ENCODE measurements at places on chromosomes 12 and 14.

GRCh38 chr14:96285667-96286066 lies 29.7 kb downstream of the BDKRB1 start:
- no peak for DNase-seq

- peak; percentile 67 for DNase-seq
Observed at GRCh38 chr12:104462931-104463339, 6.2 kb downstream of the CHST11 start.

- no peak for DNase-seq
Observed at GRCh38 chr12:64187794-64188193, 34.3 kb downstream of the KICS2 start.

GRCh38 chr12:40226705-40227104 lies 1.9 kb downstream of the LRRK2 start:
- peak; percentile 6 for DNase-seq

DNA sequence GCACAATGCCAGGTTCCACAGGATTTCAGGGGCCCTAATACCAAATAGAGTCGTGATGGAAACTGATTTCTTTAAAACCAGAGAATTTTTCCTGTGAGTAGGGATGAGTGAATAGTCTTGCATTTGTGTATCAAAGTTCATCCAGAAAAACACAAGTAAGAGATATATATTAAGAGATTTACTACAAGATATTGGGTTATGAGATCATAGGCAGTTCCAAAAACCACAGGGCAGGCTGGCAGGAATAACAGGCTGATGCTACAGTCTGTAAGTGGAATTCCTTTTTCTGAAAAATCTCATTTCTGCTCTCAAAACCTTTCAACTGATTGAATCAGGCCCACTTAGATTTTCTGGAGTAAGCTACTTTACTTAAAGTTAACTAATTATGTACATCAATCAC lies 1756.2 kb upstream of the SEL1L start:
- DNase-seq, result no peak

DNA sequence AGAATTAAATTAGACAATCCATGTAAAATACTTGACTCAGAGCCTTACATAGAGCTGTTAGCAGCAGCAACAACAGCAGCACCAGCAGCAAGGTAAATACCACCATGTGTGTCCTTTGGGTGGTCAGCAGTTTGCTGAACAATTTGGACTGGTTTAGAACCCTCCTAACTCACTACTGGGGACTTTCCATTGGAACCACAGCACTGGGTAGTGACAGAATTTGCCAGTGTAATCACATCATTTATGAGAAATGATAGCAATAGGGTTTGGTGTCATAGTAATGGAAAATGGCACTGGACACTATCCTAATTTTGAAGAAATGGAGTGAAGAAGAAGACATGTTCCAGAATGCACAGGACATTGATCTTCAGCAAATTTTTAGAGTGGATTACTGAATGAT lies 392.8 kb downstream of the RAD51B start:
- no peak for DNase-seq

GRCh38 chr14:49508124-49508523 lies 78.1 kb downstream of the RPS29 start:
- DNase-seq, result no peak

- no peak for DNase-seq
Observed at GRCh38 chr14:74836251-74836960, 39.5 kb downstream of the PROX2 start.

- DNase-seq, result no peak
Observed at GRCh38 chr14:100890061-100890850, 13.3 kb downstream of the RTL1 start.

DNA sequence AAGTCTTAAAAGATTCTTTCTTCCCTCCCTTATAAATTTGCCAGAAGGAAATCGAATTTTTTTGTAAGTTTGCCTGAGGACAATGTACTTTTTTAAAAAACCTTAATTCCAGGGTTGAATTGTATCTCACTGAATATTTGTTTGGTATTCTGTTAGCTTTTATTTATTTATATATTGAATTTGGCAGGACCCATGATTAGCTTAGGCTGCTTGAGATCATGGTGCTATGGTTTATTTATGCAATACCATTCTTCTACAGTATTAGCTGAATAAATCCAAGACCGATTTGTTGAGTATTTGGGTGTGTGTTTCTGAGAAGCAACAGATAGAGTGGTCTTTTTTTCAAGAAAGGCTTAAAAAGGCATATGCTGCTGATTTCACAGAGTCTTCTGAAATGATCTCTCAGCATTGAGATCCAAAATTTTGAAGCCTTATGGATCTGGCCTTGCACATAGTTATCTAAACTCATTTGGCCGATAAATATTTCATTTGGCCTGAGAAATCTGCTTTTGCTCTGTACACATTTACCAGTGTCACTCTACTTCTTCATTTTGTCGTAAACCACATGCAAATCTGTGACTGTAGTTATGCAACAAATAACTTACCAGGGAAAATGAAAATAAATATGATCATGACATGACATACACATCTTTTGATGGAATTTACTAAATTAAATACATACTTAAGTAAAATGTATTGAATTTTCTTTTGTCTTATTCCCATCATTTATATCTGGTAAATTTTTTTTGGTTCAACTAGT lies 265.8 kb upstream of the FLRT2 start:
- DNase-seq, result no peak

GRCh38 chr12:51695241-51696010 lies 104.4 kb downstream of the SCN8A start:
- DNase-seq, result no peak

DNA sequence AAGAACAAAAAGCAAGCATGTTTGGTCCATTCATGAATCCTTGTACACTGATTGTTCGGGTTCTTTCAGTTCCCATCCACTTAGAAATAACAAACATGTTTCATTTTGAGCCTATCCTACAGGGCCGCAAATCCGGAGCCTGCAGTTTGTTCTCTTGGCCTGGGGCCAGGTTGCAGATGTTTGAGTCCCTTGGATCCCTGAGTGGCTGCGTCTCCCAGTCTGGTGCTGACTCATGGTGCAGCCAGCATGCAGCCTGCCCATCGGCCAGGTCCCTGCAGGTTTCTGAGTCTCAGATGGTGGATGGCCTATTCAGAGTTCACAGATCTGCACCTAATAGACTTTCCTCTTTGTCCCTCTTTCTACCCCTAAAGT lies 1.9 kb upstream of the DYNC1H1 start:
- no peak for DNase-seq

DNA sequence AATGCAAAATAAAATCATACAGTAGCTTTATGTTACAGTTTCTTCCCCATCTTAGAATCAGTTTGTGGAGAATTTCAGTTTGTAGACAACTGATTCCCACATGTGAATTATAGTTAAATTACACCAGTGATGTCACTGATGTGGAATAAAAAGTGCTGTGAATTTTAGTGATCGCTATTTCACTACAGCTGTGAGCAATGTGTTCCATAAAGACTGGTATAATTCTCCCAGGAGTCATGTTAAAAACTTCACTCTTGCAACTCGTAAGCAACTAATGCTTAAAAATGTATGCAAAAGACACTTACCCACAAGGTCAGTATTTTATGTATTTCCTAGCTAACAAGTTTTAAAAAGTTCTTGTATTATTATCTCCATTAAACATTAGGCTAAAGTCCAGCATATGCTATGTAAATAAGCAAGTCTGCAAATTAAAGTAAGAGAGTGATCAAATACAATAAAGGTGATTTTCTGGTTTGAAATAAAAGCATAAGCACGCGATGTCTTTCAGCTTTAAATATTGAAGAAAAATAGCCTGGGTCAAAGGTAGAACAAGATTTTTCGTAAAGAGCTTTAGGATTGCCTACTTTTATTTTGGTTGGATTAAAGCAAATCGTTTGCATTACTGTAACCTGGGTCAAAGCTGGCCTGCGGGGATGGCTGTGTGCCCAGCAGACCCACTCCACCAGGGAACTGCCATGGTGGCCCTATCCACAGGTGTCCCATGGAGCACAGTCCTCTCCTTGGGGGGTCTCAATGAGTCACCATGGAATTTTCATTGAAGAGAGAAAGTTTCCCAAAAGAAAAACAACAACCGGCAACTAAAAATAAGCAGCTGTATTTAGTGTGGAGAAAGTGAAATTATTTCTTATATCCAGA lies 12.7 kb upstream of the LRIG3 start:
- no peak for DNase-seq

DNA sequence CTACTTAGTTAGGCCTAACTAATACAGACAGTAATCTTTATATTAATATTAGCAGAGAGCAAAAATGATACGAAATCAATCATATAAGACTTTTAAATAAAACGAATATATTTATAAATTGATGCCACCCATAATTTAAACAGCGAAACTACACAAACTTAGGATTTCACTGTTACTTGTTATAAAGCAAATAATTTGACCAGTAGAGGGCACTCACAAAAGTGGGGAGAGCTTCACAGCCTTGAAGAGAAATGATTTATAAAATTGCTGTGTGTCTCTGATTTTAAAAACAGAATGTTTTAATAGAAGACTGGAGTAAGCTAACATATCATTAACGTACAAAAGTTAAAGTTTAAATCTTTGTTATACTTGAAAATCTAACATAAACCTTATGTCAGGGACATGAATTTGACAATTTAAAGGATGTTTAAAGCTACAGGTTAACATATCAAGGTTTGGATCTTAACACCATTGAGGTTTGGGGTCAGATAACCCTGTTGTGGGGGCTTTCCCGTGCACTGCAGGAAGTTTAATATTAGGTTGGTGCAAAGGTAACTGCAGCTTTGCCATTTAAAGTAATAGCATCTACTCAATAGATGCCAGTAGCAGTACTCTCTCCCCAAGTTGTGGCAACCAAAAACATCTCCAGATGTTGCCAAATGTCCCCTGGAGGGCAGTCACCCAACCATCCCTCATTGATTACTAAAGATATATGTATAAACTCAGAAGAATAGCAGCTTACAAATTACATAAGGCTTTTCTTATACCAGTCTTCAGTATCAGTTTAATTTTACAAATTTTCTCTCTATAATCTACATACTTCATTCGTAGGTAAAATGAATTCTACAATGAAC lies 9.3 kb downstream of the KRAS start:
- peak; percentile 32 for DNase-seq

- no peak for DNase-seq
Observed at GRCh38 chr12:11819643-11820042, 170.2 kb downstream of the ETV6 start.

GRCh38 chr12:86860776-86861175 lies 604.6 kb upstream of the MGAT4C start:
- DNase-seq, result no peak

- no peak for DNase-seq
Observed at GRCh38 chr12:74292351-74293194, 245.1 kb upstream of the ATXN7L3B start.

DNA sequence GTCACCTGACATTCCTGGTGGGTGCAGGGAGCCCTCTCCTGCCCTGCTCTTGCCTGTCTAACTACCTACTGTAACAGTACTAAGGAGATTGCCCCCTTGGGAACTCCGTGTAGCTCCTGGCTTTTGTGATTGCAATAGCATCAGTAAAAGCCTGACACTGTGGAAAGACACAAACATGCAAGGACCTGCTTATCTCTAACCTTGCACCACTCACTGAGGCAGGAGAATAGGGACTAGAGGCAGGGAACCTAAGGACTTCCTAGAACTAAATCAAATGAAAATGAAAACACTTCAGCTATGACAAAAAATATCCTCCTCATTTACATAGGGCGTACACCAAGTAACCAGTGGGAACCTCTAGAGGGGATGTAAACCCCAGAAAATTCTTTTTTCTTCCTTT lies 28.5 kb downstream of the TUBA1A start:
- no peak for DNase-seq

DNA sequence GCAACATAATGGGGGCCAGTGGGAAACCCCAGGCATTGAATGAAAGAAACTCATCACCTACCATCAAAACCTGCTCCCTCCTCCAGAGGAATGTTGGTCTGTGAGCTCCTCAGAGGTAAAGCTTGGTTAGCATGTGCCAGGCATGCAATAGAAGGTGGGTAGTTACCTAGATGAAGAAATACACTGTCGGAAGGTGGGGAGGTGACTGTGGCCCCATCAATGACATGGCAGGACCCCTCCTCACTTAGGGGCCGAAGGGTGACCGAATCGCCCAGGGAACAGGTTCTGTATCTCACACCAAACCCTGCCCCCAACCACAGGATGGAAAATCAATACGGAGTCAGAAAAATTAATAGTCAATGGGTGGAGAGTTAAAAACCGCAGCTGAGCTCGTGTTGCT lies 135.6 kb downstream of the BCL11B start:
- DNase-seq, result no peak

DNA sequence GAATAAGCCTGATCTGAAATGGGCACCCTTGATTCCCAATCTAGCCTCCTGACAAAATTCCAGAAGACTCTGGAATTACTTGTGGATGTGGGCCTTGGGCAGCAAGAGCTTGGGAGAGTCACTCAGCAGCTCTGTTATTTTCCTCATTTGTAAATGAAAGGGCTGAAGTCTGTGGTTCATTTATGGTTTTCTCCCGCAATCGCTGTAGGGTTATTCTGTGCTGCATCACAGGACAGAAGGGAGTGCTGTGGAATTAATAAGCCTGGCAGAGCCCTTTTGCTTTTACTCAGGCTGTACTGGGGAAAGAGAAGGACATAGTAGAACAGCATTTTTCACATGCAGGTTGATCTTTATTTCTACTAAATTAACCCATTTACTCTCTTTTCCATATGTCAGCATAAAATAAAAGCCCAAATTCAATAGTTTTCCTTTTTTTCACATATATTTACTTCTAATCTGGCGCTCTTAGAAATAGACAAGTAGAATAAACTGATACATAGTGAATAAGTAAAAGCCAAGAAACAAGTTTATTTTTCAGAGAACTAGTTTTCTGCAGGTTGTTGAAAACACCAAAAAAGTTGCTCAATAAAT lies 49.2 kb downstream of the DUSP16 start:
- DNase-seq, result no peak

- DNase-seq, result no peak
Observed at GRCh38 chr14:103090481-103091020, 4.0 kb upstream of the EXOC3L4 start.

DNA sequence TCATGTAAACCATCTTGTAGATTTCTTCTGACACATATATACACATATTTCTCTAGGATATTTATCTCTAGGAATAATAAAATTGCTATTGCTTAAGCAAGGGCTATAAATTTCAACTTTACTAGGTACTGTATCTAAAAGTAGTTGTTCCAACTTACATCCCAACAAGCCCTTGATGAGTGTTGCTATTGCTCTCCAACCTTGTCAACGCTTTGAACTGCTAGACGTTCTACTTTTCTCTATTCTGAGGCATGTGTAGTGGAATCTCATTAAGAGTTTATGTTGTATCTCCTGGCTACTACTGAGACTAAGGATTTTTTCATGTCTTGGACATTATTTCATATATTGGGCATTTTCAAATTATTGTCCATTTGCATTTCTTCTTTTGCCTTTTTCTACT lies 321.5 kb upstream of the SOX5 start:
- DNase-seq, result no peak

GRCh38 chr14:61466905-61467280 lies 145.5 kb downstream of the PRKCH start:
- no peak for DNase-seq

DNA sequence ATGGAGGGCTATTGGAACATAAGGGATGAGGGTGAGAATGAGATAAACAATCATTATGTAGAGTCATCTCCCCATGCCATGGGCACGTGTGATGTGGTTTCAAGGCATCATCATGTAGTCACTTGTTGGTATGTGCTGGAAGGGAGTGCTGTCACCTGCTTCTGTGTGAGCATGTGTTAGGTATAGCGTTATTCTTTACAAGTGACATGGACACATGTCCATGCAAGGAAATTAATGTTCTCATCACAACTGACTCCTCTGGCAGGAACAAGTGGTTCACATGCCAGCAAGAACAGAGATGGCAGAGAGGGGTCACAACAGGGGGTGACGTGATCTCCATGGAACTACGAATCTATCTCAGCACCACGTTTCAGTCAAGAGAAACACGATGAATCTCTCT lies 815.8 kb downstream of the BCL11B start:
- DNase-seq, result no peak

- DNase-seq, result no peak
Observed at GRCh38 chr14:102532204-102532658, 22.7 kb upstream of the ANKRD9 start.
